ENCODE measurements at places on chromosomes 7 and 10.

DNA sequence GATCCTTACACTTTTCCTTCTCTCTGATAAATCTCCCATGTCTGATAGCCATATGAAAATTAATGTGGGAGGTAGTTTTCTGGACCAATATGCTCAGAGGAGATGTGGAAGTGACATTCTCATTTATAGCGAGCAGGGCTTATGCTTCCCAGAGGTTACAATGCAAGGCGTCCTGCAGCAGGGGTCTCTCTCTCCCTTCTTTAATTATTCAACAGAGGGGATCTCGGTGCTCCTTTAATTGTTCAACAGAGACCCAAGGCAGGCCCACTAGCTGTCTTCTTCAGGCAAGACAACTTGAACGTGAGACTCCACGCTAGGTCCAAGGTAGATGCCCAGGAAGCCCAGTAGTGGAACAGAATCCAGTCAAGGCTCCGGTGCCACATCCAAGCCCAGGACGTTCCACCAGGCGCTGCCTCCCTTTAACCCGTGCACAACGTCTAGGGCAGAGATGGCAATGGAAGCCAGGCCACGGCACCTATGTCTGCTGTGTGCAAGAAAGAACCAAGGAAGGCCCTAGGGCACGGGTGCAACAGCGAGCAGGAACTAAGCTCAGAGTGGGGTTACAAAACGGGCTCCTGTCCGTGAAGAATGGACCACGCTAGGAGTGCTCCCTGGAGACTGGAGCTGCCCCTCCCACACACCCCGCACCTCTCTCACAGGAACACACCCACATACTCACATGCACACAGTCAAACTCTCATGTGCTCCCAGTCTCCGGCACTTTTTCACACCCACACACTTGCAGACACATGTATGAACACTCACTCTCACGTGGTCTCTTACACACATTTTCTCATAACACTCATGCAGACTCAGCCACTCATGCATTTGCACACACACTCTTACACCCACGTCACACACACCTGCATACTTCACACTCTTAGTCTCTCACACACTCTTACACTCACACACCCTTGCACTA is 230.4 kb downstream of the TNS3 start:
- DNase-seq: no peak

- no peak for DNase-seq
These were observed 435.6 kb upstream of the NFE2L3 start for GRCh38 chr7:25716421-25716820.

- DNase-seq: no peak
These were observed 188.9 kb upstream of the CDK1 start for GRCh38 chr10:60589376-60589775.

GRCh38 chr10:6274040-6274439 is 71.3 kb downstream of the PFKFB3 start:
- DNase-seq: no peak

- DNase-seq: no peak
These were observed 76.4 kb upstream of the NPVF start for GRCh38 chr7:25304691-25305090.

GRCh38 chr7:78023191-78023590 is 224.6 kb downstream of the PHTF2 start:
- no peak for DNase-seq

- no peak for DNase-seq
These were observed 91.1 kb downstream of the CH25H start for GRCh38 chr10:89115876-89116627.

- DNase-seq: no peak
These were observed at the start of gene TMEM139 for GRCh38 chr7:143284591-143285469. Gene TMEM139 (plus strand): TSS chr7:143284958. CDS start chr7:143285958, 1,000 bp downstream.

DNA sequence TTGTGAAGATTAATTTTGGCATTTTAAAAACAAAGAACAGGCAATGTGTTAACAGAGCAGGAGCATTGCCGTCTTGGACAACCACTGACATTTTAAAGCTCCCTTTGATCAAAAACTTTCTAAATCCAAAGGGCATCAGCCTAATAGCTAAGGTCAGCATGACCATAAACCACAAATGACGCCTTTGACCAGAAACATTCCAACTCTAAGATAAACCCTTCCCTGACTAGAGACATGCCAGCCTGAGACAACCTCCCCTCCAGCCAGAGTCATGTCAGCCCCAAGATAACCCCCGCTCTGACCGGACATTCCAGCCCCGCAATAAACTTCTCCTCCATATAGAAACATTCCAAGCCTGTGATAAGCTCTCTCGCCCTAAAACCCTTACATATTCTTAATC is 949.4 kb upstream of the POT1 start:
- DNase-seq: no peak

DNA sequence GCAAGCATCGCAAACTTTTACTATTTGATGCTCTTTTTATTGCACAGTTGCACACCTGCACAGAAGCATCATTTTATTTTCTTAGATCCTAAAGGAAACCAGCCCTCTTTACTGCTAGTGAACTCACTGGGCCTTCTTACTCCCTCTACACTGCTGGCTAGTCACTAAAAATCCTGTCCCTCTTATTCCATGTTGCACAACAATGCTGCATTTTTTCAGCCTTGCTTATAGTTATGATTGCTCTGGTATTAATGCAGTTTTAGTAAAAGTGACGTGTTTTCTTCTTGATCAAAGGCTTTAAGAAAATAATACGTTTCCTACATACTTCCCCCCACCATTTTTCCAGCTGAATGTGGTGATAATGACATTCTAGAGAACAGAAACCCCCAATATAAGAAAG is 132.9 kb upstream of the FAM3C start:
- no peak for DNase-seq

GRCh38 chr10:104034401-104035193 is 51.1 kb downstream of the COL17A1 start:
- no peak for DNase-seq

DNA sequence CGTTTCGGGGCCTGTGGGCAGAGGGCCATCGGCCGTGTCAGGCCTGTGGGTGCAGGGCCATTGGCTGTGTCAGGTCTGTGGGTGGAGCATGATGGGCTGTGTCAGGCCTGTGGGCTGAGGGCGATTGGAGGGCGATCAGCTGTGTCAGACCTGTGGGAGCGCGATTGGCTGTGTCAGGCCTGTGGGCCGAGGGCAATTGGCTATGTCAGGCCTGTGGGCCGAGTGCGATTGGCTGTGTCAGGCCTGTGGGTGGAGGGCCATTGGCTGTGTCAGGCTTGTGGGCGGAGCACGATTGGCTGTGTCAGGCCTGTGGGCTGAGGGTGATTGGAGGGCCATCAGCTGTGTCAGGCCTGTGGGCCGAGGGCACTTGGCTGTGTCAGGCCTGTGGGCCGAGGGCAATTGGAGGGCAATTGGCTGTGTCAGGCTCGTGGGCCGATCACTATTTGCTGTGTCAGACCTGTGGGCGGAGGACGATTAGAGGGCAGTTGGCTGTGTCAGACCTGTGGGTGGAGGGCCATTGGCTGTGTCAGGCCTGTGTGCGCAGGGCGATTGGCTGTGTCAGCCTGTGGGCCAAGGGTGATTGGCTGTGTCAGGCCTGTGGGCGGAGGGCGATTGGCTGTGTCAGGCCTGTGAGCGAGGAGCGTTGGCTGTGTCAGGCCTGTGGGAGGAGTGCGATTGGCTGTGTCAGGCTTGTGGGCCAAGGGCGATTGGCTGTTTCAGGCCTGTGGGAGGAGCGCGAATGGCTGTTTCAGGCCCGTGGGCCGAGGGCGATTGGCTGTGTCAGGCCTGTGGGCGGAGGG is 54.1 kb downstream of the DYNC2I1 start:
- DNase-seq: no peak

DNA sequence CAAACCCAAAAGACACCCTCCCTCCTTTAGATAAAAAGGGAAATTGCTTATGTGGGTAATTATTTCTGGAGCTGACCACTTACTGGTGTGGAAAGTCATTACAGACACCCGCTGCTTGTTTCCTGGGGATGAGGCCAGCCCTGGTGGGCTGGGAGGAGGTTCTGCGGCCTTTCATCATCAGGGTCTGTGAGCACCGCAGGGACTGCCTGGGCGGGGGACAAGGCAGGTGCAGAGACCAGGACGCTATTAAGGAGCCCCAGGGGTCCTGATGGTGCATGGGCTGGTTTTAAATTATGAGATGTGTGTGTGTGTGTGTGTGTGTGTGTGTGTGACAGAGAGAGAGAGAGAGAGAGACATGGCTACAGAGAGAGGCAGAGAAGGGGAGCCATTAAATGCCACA is 171.2 kb downstream of the DNAJB6 start:
- DNase-seq: no peak

- DNase-seq: no peak
These were observed 72.5 kb downstream of the MARCHF5 start for GRCh38 chr10:92363498-92363897.

GRCh38 chr10:79468841-79469585 is 23.6 kb upstream of the ZCCHC24 start:
- no peak for DNase-seq

- DNase-seq: no peak
These were observed 1.9 kb upstream of the LRRC18 start for GRCh38 chr10:48941427-48942075.

DNA sequence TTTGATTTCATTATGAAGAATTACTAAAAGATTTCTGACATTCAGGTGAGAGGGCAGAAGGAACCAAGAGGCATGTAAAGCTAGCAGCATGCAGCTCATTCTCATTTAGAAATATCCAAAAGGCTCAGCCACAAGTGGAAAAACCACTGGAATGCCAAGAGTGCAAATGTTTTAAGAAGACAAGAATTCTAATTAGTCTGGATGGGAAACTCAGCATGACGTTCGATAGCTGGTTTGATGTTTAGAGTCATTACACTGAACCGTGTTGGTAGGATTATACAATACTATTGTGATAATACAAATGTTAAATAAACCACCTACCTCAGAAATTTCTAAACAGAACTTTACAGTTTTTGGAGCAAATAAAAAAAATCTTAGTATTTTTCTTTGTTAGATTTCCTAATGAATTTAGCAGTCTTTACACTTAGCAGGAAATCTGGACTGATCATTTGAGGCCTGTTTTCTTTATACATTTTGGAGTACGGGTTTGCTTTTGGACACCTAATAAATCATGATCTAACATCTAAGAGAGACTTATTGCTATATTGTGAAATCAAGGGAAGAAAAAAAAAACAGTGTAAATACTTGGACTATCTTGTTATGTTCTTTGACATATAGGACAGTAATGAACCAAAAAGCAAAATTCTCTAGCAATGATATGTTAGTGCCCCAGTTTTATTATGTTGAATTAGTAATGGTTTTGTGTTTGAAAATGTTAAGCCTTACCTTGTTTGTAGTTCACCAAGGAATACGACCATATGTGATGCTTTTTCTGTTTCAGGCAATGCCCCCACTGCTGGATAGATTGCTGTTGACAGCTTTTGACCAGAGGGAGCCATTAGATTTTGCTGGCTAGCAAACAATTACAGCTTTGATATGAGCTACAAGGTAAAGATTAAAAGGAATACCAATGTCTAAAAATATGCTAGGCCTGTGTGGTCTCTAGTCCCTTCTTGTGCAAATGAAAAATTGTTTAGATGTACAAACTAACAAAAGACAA is 354.1 kb upstream of the SEMA3A start:
- no peak for DNase-seq

DNA sequence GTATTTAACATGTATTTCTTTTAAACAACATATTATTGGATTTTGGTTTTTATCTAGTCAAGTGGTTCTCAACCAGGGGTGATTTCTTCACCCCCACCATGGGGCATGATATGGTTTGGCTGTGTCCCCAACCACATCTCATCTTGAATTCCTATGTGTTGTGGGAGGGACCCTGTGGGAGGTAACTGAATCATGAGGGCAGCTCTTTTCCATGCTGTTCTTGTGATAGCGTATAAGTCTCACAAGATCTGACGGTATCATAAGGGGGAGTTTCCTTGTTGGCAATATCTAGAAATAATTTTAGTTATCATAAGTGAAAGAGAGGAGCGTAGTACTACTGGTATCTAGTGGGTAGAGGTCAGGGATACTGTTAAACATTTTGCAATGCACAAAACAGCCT is 37.6 kb downstream of the TMEM168 start:
- DNase-seq: no peak

DNA sequence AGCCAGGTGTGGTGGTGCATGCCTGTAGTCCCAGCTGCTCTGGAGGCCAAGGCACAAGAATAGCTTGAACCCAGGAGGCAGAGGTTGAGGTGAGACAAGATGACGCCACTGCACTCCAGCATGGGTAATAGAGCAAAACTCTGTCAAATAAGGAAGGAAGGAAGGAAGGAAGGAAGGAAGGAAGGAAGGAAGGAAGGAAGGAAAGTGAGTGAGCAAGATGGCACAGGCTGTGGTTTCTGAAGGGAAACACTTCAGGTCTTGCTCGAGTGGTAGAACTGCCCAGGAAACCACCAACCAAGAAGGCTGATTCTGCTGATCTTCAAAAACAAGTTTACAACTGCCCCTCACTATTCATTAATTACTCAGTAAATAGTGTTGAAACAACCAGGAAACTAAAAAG is 45.2 kb downstream of the EZH2 start:
- no peak for DNase-seq

GRCh38 chr7:157840174-157840913 is 503.5 kb downstream of the DNAJB6 start:
- no peak for DNase-seq

- no peak for DNase-seq
These were observed 97.2 kb downstream of the PRKCQ start for GRCh38 chr10:6482737-6483357.

DNA sequence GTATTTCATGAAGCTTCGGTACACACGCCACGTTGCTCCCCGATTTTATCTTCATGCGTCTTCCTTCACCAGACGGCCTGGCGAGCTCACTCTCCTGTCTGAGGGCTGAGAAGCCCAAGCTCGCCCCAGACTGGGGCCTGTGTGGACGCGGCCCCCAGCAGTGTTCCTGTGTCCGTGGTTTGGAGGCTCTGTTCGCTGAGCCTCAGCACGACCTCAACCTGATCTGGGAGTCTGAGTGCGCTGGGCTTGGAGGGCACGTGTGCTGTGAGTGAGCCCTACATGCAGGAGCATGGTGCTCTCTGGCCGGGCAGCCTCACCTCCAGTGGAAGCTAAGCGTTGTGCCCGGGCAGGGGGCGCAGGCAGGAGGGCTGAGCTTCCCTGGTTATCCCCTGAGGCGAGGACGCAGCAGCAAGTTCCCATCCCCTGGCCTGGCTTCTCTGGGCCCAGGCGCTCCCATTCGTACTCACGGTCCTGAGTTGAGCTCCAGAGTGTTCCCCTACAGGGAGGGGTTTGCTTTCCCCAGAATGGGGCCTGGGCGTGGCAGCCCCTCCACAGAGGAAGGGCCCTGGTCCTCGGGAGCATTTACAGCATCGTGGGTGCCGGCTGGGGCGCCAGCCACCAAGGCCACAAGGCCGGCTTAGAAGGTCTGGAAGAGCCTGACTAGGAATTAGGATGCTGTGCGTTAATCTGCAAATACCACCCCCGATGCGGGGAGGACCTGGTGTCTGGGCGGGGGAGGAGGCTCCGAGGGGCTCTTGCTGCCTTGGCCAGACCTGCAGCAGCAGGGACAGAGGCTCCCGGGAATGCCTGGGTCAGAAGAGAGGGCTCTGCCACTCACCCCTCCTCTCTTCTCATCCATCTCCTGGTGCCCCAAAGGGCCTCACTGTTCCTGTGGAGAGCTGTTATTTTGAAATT is 400.6 kb downstream of the DNAJB6 start:
- no peak for DNase-seq
